HepG2 (cell line): ENCODE measurements at places on chromosomes 3 and 15. TPM values are rescaled to one million over a fixed set of nuclear protein-coding genes. Genes with fewer than 3 reads are reported as not detected.

MKRN3 gene
- 2.1 and 2.4 TPM in 2 replicates for polyA plus RNA-seq

DUSP7 gene
- 8.7 and 8.8 TPM in 2 replicates for polyA plus RNA-seq

GALNT15 gene
- polyA plus RNA-seq, result 0.04 and 0.05 TPM in 2 replicates

GREM1 gene
- polyA plus RNA-seq, result 0.08 and 0.13 TPM in 2 replicates

FBXW12 gene
- not detected in 2 replicates for polyA plus RNA-seq

SETD5 gene
- 79.8 and 95.8 TPM in 2 replicates for polyA plus RNA-seq

CDC25A gene
- polyA plus RNA-seq, result 6.1 and 7.9 TPM in 2 replicates

CLN6 gene
- 24.9 and 26.6 TPM in 2 replicates for polyA plus RNA-seq

C3orf20 gene
- 0.03 and 0.08 TPM in 2 replicates for polyA plus RNA-seq

GRAMD2A gene
- 0.04 and 0.13 TPM in 2 replicates for polyA plus RNA-seq

IGSF11 gene
- polyA plus RNA-seq, result not detected in 2 replicates

ISG20 gene
- polyA plus RNA-seq, result 31.5 and 50.8 TPM in 2 replicates

DNAJC19 gene
- polyA plus RNA-seq, result 51.1 and 55.9 TPM in 2 replicates

ACSBG1 gene
- 0.71 and 0.81 TPM in 2 replicates for polyA plus RNA-seq

MUSTN1 gene
- 0.60 and 0.84 TPM in 2 replicates for polyA plus RNA-seq

CGGBP1 gene
- polyA plus RNA-seq, result 39.0 and 47.0 TPM in 2 replicates

PLOD2 gene
- polyA plus RNA-seq, result 117 and 161 TPM in 2 replicates

C3orf49 gene
- polyA plus RNA-seq, result not detected in 2 replicates

EPM2AIP1 gene
- 9.1 and 10.7 TPM in 2 replicates for polyA plus RNA-seq

CCR1 gene
- not detected in 2 replicates for polyA plus RNA-seq

HIGD2B gene
- not detected in 2 replicates for polyA plus RNA-seq

LIPC gene
- polyA plus RNA-seq, result 38.0 and 46.9 TPM in 2 replicates

SNX22 gene
- 2.3 and 2.4 TPM in 2 replicates for polyA plus RNA-seq

RAD54L2 gene
- polyA plus RNA-seq, result 4.9 and 5.5 TPM in 2 replicates

DGKG gene
- 3.1 and 3.8 TPM in 2 replicates for polyA plus RNA-seq
